Dorsolateral prefrontal cortex (tissue), 122 donors: ENCODE measurements at places on chromosomes 7 and 10.

GRCh38 chr10:4981722-4982471 lies 18.7 kb downstream of the AKR1C1 start:
- DNase-seq = no peak

GRCh38 chr7:111089822-111090426 lies 1.0 kb upstream of the LRRN3 start:
- no peak for DNase-seq

DNA sequence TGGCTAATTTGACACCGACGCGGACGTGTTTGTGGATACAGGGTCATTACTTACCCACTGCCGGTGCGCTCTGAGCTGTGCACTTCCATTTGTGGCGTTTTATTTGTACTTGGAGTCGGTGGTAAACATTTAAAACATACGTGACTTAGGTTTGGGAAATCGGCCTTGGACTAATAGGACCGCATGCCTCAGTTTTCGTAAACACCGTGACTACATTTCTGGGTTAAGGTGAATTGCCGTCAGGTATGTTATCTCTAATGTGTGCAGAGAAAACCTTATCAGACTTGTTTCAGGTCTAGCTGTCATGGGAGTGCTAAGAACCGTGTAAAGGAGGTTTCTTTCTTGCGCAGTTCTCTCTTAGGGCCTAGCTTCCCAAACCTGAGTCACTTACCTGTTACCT lies 51.7 kb upstream of the NCF1 start:
- no peak for DNase-seq

GRCh38 chr7:3193379-3194120 lies 107.5 kb upstream of the SDK1 start:
- DNase-seq = no peak

GRCh38 chr7:157925383-157925875 lies 588.6 kb downstream of the DNAJB6 start:
- DNase-seq = no peak

GRCh38 chr7:2566348-2566889 lies 7.6 kb downstream of the IQCE start:
- DNase-seq = no peak

DNA sequence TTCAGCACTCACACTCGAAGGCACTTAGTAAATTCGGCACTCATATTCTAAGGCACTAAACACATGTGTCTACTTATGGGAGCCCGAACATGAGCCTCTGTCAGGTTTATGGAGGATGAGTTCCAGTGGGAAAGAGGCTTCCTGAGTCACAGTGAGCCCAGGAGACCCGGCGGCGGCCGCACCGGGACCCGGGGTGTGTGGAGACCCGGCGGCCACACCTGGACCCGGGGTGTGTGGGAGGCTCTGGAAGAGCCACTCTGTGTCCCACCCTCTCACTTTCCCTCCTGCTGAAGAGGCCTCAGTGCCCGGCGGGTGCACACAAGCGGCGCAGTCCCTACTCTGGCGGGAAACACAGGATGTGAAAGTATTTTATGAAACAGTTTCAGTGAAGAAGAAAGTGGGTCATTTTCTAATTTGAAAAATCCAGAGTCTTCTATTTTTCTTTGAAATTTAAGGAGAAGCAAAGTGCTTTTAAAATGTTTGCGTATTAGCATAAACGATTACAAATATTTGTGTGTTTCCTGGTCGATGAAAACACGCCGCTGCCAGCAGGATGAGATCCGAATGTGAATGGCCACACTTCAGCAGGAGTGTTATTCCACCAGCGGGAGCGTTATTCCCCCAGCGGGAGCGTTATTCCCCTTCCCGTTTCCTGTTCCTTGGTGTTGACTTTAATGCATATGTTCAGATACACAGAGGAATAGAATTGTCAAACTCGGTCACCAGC lies 625.1 kb downstream of the DNAJB6 start:
- no peak for DNase-seq

DNA sequence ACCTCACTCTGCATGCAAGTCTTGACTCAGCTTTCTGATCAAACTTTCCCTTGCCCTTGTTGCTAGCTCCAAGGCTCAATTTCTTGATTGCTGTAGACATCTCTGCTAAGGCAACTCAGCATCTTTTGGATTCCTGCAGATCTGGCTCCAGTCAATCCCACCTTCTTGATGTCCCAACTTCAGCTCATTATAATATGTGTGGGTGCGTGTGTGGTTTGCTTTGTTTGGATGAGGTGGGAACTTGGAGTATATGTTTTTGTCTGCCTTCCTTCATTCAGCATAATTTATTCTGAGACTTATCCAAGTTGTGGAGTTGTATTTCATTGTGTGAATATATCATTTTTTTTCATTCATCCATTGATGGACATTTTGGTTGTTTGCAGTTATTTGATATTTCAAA lies 364.8 kb upstream of the IGFBP3 start:
- no peak for DNase-seq

DNA sequence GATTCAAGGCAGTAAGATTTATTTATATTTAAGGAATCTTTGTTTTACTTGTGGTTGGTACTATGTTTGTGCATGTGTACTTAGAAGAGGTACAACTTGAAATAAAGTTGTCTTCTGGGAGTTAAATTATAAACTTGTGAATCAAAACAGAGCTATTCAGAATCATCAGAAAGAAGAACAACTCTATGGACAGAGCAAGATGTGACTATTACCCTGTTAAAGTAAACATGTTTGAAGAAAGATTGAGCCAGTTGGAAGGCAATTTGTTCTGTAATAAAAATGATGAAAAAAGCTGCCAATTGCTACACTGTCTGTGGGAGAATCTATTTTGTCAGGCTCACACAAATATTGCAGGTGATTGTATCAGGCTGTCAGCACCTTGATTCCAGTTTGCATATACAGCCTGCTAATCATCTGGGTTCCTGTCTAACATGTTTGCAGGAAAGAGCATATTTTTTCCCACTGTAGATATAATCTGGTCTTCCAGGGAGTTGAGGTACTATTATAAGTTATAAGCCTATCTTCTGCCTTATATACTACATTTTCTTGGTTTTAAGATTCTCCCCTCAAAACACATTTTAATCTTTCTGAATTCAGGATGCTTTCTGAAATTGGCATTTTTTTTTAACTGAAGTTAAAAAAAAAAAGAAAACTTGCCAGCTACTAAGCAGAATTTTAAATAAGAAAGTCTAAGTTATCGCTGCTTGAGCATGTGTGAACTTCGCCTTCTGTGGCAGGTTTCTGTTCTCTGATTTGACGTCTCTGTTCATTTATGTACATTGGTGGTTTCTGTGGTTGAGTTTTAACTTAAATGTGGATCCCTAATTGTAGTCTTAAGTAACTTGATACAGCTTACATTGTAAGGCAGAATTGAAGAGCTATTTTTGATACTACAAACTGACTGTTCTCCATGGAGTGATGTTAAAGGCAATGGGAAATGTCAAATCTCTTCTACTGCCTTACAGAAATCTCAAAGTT lies 46.0 kb downstream of the ZNRF2 start:
- no peak for DNase-seq

- no peak for DNase-seq
Observed at GRCh38 chr10:124515244-124515970, 53.8 kb downstream of the LHPP start.
